Dermis microvascular lymphatic vessel endothelial cell (primary cell): ENCODE measurements at places on chromosomes 5 and 9. TPM values are rescaled to one million over a fixed set of nuclear protein-coding genes. Genes with fewer than 3 reads are reported as not detected.

Gene TMEM215
- not detected in 2 replicates for total RNA-seq

Gene PCDHA1
- total RNA-seq: under 0.01 TPM in 1 of 2 replicates, not detected in the other

Gene ZNF366
- 1.6 and 1.9 TPM in 2 replicates for total RNA-seq

Gene IFNK
- total RNA-seq: not detected in 2 replicates

DNA sequence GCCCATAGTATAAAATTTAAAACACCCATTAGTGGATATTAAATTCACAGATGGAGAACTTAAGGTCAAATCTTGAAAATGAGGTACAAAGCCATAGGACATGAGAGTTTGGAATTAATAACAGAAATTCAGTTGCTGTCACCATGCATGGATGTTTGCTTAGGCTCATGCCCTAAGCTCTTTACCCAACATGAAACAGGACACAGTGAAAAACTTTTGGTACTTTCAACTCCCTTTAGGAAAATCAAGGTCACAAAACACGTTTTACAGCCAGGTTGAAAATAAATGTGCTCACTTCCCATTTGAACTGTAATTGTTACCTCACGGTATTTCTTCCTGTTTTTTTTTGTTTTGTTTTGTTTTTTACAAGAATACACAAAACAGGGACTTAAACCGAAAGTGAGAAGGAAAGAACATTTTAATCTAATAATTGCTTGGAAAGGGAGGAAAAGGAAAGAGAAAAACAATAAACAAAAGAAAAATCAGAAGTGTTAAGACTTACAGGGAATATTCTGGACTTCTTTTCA, 6.1 kb upstream of the TOPORS start:
- DNase-seq: no peak

- no peak for DNase-seq
These were observed 578.7 kb upstream of the ZNF462 start for GRCh38 chr9:106284296-106284695.

GRCh38 chr5:35887321-35888100, 30.8 kb downstream of the IL7R start:
- no peak for DNase-seq

- DNase-seq: no peak
These were observed 94.1 kb downstream of the FGF18 start for GRCh38 chr5:171513591-171513990.

GRCh38 chr5:112742424-112742823, 4.7 kb downstream of the APC start:
- DNase-seq: no peak

DNA sequence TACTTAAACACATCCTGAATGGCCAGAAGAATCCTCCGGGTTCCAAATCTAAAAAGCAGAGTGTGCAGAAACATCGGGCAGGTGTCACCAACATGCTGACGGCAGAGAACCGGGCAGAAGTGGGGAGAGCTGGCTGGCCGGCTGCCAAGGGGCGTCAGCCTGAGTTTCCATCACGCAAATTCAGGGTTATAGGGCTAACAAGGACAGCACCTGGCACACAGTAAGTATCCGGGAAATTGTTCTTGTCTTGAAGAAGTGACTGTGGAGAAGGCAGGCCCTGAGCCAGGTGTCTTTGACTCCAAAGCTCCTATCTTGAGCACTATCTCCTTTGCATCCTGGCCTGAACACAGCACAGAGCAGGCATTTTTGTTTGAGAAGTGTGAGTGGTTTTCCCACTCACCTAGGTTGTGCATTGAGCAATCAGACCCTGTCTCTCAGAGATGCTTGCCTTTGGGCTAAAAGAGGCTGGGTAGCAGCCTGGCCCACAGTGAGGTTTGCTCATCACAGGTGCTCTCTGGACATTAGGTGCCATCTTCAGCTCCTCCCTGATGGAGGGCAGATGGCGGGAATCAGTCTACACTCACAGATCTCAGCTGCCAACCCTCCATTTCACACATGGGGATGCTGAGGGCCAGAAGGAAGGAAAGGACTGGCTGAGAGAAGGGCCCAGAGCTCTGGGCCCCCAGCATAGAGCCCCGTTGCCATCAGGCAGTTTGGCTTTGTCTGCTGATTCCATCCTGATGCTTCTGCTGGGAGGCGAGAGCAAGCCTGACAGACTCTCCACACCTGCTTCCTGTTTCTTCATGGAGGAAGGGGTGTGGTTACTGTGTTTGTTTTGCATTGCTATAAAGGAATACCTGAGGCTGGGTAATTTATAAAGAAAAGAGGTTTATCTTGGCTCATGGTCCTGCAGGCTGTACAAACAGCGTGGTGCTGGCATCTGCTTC, 52.8 kb downstream of the WHRN start:
- peak; percentile 57 for DNase-seq

- no peak for DNase-seq
These were observed 31.0 kb upstream of the TCF7 start for GRCh38 chr5:134083517-134083916.

- DNase-seq: no peak
These were observed 78.4 kb downstream of the GLDC start for GRCh38 chr9:6567140-6567591.
